ENCODE measurements at places on chromosomes 13 and 19.

- DNase-seq, result no peak
Observed at GRCh38 chr13:44165889-44166496, 207.6 kb upstream of the SERP2 start.

DNA sequence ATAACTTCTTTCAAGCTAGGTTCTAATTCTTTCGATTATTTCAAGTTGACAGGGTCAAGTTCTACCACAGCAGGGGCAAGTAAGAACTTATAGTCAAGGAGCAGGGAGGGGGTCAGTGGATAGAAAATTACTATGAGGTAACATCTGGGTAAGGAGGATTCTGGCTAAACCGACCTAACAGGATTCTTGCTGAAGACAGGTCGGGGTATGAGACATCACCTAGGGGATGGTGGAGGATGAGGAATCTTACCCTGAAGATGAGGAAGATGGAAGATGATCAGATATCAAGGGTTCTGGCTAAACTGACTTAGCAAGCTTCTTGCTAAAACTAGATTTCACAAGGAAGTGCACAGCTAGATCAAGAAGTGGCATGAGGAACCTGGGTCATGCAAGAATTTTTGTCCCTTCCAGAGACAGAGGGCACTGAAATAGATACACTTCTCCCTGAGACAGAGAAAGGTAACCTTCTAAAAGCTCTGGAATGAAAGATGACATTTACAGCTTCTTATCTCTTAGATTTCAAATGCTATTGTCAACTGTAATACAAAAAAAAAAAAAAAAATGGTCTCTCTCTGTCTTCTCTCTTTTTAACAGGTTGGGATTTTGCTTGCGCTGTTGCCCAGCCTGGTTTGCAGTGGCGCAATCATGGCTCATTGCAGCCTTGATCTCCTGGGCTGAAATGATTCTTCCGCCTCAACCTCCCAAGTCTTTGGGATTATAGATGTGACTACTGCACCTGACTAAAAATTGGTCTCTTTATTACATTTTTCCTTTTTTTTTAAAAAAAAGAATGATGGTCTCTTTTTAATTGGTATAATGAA, 9.6 kb upstream of the METTL21C start:
- no peak for DNase-seq

DNA sequence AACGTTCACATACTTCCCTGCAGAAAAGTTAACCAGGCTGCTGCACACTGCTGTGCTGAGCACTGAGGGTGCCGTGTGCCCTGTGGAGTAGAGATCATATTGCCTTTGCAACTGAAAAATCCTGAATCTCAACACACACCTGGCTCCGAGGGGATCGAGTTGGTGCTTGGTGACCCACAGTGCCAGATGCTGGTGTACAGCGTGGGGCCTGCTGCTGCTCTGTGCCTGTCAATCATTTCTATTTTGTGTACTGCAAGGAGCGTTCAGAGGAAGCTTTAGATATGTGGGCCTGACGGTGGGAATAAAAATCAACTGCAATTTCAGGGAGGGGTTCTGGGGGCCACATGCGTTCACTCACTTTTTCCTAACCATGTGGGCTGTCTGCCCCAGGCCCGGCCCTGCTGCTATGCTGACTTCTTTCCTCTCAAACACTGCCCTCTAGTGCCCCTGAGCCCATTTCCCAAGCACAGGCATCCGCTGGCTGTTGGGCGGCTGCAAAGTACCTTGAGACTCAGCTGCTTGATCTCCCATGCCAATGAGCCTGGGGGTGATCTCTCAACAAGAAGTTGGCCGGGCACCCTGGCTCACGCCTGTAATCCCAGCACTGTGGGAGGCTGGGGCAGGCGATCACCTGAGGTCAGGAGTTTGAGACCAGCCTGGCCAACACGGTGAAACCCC, 9.7 kb upstream of the LENG8 start:
- no peak for DNase-seq

DNA sequence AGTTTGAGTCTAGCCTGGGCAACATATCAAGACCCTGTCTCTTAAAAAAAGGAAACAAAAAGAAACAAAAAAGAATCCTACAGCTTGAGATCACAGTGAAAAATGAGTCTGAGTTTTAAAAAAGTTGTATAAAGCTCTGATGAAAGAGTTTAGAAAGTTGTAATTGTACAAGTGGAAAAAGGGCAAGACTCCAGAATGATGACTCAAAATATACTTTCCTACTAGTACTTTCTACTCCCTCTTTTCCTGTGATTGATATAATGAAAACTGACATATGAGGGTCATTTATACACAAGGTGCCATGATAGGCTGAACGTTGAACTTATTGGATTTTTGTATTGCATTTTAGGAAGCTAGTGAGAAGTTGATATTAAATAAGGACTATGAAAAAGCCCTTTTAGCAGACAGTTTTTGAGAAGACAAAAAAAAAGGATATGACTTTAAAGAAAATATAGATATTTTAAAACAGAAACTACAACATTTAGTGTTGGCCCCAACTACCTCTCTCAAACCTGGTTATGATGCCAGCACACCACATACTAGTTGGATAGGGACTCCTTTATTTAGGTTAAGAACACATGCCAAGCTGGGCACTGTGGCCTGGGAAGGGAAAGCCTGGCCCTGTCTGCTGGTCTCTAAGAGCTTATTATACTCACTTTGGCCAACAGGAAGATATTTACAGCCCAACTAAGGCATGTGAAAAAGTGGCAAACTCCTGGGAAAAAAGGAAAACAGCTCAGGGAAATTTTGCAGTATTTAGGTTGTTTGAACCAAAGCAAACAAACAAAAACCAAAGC, 116.6 kb downstream of the KL start:
- no peak for DNase-seq

- no peak for DNase-seq
Observed at GRCh38 chr13:31069808-31070534, 91.7 kb downstream of the HSPH1 start.

DNA sequence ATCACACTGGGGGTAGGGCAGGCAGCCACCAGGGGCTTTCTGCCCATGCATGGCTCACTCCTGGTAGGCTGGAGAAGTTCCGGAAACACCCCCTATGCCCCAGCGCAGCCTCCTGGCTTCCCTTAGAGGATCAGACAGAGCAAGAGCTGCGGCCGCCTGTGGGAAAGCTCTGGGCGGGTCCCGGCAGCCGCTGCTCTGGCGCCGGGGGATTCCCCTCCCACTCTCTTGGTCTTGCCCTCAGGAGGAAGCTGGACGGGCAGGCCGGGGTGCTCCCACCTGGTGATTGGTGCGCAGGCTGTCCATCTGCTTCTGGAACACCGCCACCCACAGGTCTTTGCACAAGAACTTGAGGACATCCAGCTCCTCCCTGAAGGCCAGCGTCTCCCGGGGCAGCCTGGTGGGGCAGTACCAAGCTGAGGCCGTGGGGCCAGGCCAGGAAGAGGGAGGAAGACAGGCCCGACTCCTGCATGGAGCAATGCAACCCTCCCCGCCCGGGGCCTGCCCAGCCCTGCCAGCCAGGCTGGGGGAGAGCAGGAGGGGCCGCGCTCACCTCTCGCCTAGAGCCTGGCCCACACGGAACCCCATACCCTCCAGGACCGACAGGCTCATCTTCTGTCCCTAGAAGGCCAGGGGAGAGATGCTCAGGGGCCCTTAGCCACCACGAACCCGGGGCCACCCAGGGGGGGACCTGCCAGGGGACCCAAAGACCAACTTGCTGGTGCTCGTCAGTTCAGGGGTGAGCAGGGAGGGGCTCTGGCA, 4.0 kb upstream of the NKPD1 start:
- DNase-seq, result peak; percentile 66

Measured in activated CD4-positive, alpha-beta memory T cell treated with anti-CD3 and anti-CD28 coated beads, Interleukin-2, amount 10 ng/mL, durations not matched to agents 7 days and 5 days (primary cell).